MG63 (cell line): ENCODE measurements at places on chromosomes 13 and 19. TPM values are rescaled to one million over a fixed set of nuclear protein-coding genes. Genes with fewer than 3 reads are reported as not detected.

The SBK2 gene
- 0.20 TPM in 1 of 2 replicates, not detected in the other for total RNA-seq

The ZBTB7A gene
- total RNA-seq = 7.8 and 8.7 TPM in 2 replicates

The IGFL1 gene
- total RNA-seq = not detected in 2 replicates

The MYPOP gene
- total RNA-seq = 0.20 and 0.79 TPM in 2 replicates

The ZNF626 gene
- 0.99 and 10.4 TPM in 2 replicates for total RNA-seq

The ZNF208 gene
- total RNA-seq = not detected in 2 replicates

The MCF2L gene
- 5.8 TPM in 1 of 2 replicates, not detected in the other for total RNA-seq

The SIGLEC10 gene
- total RNA-seq = not detected in 2 replicates
